ENCODE measurements at places on chromosomes 2 and 18. TPM values are rescaled to one million over a fixed set of nuclear protein-coding genes. Genes with fewer than 3 reads are reported as not detected.

DNA sequence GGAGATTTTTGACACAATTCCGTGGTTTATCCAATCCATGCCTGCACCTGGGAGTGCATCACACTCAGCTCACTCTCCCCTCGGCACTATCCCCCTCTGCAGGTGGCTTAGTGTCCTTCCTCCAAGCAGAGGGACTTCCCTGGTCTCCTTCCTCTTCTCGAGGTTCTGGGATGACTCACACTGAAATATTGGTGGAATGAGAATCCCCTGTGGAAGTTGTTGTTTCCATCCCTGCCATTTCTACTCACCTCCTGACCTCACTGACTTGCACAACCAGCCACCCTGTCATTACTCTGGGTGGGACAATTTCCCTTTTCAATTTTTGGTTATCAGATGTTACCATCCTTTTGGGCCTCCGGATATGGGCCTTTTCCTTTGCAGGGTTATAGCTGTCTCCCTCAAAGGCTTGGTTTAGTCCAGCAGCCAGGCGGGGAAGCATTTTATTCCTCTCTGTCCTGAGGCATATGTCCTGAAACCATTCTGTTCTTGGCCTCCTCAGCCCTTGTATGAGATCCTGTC is 59.9 kb downstream of the PTPRM start:
- DNase-seq = no peak

DNA sequence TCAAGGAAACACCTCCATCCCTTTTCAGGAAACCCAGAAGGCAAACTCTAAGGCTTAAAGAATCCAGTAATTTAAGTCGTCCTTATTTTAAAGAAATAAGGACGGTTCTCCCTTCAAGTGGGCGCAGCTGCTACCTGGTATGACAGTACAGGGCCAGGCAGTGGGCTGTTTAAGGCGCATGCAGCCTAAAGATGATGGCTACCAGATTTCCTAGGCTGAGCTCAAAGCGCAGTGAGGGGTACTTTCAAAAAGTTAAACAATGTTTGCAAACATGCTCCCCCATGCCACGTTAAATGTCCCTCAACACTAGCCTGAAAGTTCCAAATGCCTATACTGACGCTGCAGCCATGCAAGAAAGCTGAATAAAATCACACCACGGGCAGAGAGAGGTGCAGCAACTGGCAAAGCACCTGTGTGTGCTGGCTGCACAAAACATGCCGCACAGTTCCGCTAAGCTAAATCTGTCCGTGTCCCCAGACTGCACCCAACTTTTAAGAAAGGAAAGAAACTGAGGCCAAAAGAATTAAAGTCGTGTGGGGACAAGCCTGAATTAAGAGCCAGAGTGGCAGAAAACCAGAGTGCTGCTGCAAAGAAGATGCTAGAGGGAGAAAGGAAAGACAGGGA is 583 bp downstream of the HIBCH start:
- DNase-seq = no peak

- DNase-seq = no peak
Measured at GRCh38 chr18:50911006-50911405, 32.1 kb downstream of the ME2 start.

PPP1R1C gene
- total RNA-seq = 4.0 TPM

- DNase-seq = no peak
Measured at GRCh38 chr2:9057939-9058761, 54.7 kb upstream of the MBOAT2 start.

DNA sequence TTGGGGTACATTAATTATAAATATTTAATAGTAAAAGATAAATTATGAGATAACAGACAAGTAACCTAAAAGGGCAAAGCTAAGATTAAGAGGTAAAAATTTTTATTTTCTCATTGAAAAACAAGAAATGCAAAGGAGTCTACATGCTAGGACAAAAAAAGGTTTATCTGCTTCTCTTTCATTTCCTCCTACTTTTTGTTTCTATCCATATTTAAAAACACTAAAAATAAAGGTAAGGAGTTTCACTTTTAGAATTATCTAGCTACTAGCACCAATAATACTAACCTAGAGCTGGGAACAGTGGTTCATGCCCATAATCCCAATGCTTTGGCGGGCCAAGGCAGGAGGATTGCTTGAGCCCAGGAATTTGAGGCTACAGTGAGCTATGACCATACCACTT is 1551.7 kb upstream of the SLC39A10 start:
- no peak for DNase-seq

GRCh38 chr2:226795281-226796011 is 4.2 kb downstream of the IRS1 start:
- no peak for DNase-seq

GRCh38 chr2:6887751-6888192 is 10.2 kb downstream of the RSAD2 start:
- no peak for DNase-seq

DNA sequence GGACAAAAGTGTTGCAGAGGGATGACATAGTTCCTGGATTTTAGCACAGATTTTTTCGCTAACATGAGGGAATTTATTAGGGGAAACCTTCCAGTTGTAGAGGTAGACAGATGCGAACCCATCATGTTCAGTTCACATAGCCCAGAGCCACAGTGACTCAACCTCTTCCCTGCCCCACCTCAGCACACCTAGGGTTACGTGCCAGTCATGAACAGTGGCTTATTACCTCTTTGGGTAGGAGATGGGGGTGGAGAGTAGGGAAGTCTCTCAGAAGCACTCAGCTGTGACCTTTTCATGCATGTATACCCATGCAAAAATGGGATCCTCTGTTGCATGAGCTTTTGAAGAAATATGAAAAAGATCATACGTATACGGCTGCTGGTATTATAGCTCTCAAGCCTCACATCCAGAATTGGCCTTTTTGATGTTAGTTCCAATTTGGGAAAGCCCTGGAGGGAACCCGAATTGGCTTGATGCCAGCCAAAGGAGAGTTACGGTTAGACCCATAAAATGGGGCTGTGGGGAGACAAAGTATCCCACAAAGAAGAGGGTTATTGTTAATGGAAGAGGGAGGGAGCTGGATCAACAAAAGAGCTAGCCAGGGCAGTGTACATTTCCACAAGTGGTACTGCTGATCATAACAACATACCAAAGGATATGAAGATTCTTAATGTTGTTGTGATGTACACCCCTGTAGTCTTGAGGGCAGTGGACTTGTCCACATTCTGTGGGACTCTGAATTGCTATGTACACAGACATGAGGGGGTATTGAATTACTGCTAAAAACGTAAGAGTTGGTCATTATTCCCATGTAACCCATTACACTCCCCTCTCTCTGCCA is 4.9 kb downstream of the TANC1 start:
- no peak for DNase-seq

SMARCAL1 gene
- total RNA-seq = 15.6 TPM

DSG1 gene
- total RNA-seq = not detected

UNC80 gene
- total RNA-seq = 0.52 TPM

ACMSD gene
- total RNA-seq = not detected

CNTNAP5 gene
- 0.39 TPM for total RNA-seq

Data from H9 (cell line).